ENCODE measurements at places on chromosomes 16 and 17. TPM values are rescaled to one million over a fixed set of nuclear protein-coding genes. Genes with fewer than 3 reads are reported as not detected.

- peak; percentile 31 for DNase-seq
- H3K4me3 ChIP-seq: peak overlapping the region; percentile 91
- peaks cover 10% of the 10 kb centered on the region for H3K4me1 ChIP-seq
- peak overlapping the region; percentile 84 for H3K27ac ChIP-seq
- peaks cover 6% of the 10 kb centered on the region for H3K36me3 ChIP-seq
- peaks cover 25% of the 10 kb centered on the region for H3K27me3 ChIP-seq
These were observed 985 bp upstream of the FZD2 start for GRCh38 chr17:44556166-44556831.

DNA sequence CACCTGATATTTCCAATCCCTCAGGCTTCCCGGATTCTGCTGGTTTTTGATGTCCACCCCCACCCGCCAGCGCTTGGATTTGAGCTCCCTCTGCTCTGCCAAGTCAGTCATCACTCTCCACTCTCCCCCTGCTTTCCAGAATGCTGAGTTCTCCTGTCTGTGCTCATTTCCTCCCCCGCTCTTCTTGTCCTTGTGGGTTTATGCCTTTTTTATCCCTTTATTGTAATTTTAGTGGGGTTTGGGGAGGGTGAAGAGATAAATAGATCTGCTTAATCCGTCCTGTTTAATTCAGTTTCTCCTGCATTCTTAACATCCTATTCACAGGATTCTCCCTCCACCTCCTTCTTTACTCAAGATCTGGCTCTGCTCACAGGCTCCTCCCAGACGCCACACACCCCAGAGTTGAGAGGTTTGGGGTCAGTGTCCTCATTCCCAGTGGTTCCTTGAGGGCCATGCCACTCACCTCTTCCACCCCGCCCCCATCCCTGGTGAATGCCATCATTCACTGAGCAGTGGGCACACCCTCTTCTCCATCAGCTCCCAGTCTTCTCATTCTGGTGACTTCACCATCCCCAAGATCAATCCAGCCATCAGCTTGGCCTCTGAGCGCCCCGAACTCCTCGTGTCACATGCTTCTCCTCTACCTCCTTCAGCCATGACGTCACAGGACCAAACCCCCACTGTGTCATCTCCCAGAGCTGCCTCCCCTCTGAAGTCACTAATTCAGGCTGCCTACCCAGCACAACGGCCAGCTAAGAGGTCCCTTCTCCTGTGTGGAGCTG is 15.1 kb upstream of the GUCY2D start:
- no peak for DNase-seq
- H3K27me3 ChIP-seq: peaks cover 2% of the 10 kb centered on the region
- H3K4me3 ChIP-seq: no peak overlapping the region
- no peak overlapping the region for H3K27ac ChIP-seq
- no peaks in the 10 kb centered on the region for H3K4me1 ChIP-seq

DNA sequence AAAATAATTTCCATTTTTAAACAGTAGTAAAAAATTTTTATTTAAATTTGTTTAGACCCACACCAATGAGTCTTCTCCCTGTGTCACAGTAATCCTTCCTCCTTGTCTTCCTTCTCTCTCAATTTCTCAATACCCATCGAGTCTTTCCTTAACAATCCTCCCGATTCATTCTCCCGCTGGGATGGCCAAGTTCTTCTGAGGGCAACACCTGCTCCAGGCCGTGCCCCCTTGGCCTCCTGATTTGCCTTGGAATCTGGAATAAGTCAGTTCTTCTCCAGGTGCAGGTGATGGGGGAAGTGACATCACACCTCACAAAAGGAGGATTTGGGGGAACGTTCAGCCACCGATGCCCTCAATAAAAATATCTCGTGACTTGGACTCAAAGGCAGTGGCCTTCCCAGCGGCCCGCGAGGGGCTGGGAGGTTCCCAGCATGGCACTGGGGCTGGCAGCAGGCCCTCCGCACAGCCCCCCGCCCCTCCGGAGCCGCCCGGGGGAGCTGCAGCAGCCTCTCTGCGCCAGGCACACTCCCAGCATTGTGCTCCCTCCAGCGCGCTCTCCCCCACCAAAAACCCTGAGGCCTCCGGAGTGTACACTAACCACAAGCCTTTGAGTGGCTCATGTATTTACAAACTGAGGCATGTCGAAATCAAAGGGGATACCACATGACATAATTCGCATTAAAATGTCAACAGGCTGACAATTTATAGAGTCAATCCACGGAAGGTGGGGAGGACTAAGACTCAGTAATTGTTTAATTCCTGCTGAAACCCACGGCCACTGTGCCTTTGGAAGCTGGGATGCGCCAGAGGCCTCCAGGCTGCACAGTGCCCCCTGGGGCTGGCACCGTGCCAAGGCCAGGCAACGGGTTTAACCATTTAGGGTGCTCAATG is 120.5 kb downstream of the ZFHX3 start:
- no peak for DNase-seq
- no peaks in the 10 kb centered on the region for H3K36me3 ChIP-seq
- H3K4me1 ChIP-seq: peaks cover 4% of the 10 kb centered on the region
- no peak overlapping the region for H3K4me3 ChIP-seq
- peaks cover 2% of the 10 kb centered on the region for H3K27me3 ChIP-seq

DNA sequence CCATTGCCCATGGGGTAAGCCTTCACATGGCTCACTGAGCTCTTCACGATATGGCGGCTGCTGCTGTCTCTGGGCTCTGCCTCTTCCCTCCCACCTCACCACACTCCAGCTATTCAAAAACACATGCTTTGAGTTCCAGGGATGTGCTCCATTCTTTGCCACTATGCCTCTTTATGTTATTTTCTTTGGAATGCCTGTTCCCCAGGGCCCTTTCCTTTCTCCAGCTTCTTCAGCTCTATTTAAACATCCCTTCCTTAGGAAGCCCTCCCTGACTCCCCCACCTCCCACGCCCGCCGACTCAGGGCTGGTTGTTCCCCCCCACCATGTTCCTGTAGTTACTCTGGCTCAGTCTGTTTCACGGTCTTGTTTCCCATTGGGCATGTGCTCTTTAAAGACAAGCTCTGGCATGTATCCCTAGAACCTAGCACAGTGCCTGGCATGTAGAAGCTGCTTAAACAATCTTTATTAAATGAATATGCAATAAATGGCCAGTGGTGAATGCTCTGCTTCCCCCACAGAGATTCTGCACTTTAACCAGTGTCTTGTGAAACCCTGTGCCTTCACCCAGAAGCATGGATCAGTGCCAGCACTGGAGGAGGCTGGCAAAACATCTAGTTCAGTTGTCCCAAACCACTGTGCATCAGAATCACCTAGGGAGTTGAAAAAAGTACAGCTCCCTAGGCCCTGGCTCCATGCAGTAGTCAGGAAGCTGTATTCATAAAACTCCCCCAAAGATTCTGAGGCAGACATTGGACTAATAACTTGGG is 6.9 kb downstream of the MYCBPAP start:
- H3K27ac ChIP-seq: no peak overlapping the region
- DNase-seq: no peak
- no peak overlapping the region for H3K4me3 ChIP-seq
- peaks cover 5% of the 10 kb centered on the region for H3K27me3 ChIP-seq

GRCh38 chr17:29124135-29124924 is 55.9 kb downstream of the MYO18A start:
- peaks cover 9% of the 10 kb centered on the region for H3K27me3 ChIP-seq
- H3K36me3 ChIP-seq: no peaks in the 10 kb centered on the region
- peak overlapping the region; percentile 17 for H3K27ac ChIP-seq
- DNase-seq: peak; percentile 31
- H3K4me1 ChIP-seq: peaks cover 37% of the 10 kb centered on the region
- no peak overlapping the region for H3K4me3 ChIP-seq

DNA sequence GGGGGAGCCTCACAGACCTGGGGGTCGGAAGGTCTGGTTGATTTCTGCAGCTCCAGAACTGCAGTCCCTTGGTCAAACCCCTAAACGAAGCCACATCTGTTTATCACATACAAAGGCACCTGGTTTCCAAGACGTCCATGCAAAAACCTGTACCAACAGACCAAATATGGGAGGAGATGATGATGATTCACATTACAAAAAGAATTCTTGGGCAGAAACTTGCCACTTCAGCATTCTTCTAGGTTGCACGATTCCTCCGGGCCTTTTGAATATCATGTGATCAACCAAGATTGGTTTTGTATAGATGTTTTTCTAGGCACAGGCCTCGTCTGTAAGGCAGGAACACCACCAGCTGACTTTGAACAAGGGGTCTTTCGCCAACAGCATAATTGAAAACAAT is 466.3 kb downstream of the SOX9 start:
- peaks cover 9% of the 10 kb centered on the region for H3K27me3 ChIP-seq
- no peak overlapping the region for H3K27ac ChIP-seq
- peaks cover 14% of the 10 kb centered on the region for H3K4me1 ChIP-seq
- DNase-seq: no peak
- H3K4me3 ChIP-seq: no peak overlapping the region

GRCh38 chr17:11898526-11899235 is 98.6 kb downstream of the ZNF18 start:
- peaks cover 7% of the 10 kb centered on the region for H3K27me3 ChIP-seq
- no peaks in the 10 kb centered on the region for H3K36me3 ChIP-seq
- DNase-seq: no peak
- peak overlapping the region; percentile 67 for H3K27ac ChIP-seq
- H3K4me1 ChIP-seq: peaks cover 3% of the 10 kb centered on the region
- H3K4me3 ChIP-seq: no peak overlapping the region

DNA sequence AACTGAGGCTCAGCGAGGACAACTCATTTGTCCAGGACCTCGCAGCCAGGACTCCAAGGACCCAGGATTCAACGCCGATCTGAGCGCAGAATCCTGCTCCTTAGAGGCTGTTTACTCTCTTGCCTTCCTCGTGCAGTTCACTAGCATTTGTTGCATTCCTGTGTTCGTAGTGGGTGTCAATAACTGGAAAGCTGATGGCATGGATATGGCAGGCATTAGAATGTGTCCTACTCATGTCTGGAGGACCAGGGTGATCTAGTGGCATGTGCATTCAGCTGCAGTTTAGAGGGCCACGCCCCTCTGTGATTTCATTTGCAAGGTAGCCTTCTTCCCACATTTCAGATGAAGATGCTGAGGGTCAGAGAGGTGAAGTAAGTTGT is 510 bp downstream of the CRISPLD2 start:
- peaks cover 10% of the 10 kb centered on the region for H3K27me3 ChIP-seq
- H3K4me1 ChIP-seq: peaks cover 13% of the 10 kb centered on the region
- H3K4me3 ChIP-seq: peak overlapping the region; percentile 81
- no peak for DNase-seq
- H3K36me3 ChIP-seq: peaks cover 6% of the 10 kb centered on the region

- peaks cover 3% of the 10 kb centered on the region for H3K36me3 ChIP-seq
- peak; percentile 50 for DNase-seq
- H3K27me3 ChIP-seq: peaks cover 11% of the 10 kb centered on the region
- H3K4me1 ChIP-seq: peaks cover 3% of the 10 kb centered on the region
- no peak overlapping the region for H3K27ac ChIP-seq
- peak overlapping the region; percentile 88 for H3K4me3 ChIP-seq
These were observed 439 bp downstream of the TRIM25 start for GRCh38 chr17:56913353-56913866.

DNA sequence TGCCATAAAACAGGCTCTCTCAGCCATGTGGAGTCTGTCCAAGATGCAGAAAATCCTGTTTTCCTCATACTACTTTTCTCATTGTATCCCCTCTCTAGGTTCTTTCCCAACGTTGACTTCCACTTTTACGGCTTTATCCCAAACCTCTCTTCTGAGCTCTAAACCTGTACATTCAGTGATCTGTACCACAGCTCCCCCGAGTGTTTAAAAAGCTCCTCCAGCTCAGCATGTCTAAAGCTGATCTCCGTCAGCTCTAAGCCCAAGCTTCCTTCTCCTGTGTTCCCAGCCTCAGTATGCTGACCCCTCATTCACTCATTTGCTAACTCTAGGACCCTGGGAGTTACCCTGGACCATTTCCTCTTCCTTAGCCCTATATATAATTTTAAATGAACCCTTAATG is 144.6 kb downstream of the DNAH9 start:
- DNase-seq: no peak
- H3K4me3 ChIP-seq: no peak overlapping the region
- peaks cover 6% of the 10 kb centered on the region for H3K4me1 ChIP-seq
- H3K27ac ChIP-seq: no peak overlapping the region
- H3K36me3 ChIP-seq: peaks cover 8% of the 10 kb centered on the region

DNA sequence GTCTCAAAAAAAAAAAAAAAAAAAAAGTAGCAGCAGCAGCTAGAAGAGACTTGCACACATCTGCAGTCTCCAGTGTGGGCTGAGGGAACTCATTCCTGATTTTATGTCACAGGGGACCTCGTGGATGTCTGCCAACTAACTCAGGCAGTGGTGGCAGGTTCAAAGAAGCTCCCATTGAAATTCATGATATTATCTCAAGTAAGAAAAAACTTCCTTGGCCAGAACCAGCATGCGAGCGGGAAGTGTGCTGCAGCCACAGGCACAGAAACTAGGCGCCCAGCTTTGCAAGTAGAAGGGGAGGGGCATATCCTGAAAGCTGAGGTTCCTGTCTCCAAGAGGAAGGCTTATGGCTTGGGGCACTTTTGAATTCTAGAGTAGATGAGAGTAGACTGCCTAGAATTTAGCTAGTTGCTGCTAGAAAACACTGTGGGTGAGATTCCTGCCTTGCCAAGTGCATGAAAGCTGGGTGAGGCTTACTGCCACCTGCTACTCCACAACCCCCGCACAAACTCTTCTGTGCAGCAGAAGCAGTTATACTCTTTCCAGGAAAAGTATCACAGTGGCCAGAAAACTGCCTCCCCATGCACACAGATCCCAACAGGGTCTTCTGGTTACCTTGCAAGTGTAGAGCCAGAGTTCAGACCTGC is 603.8 kb upstream of the CA10 start:
- H3K4me3 ChIP-seq: no peak overlapping the region
- no peaks in the 10 kb centered on the region for H3K36me3 ChIP-seq
- no peak overlapping the region for H3K27ac ChIP-seq
- no peaks in the 10 kb centered on the region for H3K27me3 ChIP-seq
- peaks cover 4% of the 10 kb centered on the region for H3K4me1 ChIP-seq

DNA sequence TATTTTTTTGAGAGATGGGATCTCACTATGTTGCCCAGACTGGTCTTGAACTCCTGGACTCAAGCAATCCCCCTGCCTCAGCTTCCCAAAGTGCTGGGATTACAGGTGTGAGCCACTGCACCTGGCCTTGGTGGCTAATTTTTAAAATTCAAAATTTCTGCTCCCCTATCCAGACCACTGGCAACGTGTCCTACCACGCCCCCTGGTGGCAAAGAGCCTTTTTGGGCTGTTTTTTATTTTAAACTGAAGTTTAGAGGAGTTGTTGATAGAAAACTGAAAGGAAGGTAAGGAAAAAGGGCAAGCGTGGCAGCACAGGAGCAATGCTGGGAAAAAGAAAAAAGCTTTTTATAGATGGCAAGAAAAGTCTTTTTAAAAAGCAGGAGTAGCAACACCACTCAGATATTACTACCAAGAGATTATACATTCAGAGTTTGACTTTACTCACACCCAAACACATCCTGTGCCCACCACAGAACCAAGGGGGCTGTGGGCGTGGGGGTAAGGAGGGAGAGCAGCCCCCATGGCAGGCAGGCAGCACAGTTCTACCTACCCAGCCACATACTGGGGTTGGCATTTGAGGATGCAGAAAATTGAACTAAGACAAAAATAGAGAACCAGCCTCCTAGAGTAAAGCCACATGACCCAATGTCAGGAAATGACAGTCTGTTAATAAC is 4.2 kb upstream of the MXRA7 start:
- peaks cover 21% of the 10 kb centered on the region for H3K4me1 ChIP-seq
- no peaks in the 10 kb centered on the region for H3K36me3 ChIP-seq
- peaks cover 5% of the 10 kb centered on the region for H3K27me3 ChIP-seq
- H3K27ac ChIP-seq: peak overlapping the region; percentile 34
- H3K4me3 ChIP-seq: no peak overlapping the region

- H3K4me3 ChIP-seq: no peak overlapping the region
- peaks cover 6% of the 10 kb centered on the region for H3K27me3 ChIP-seq
- peaks cover 4% of the 10 kb centered on the region for H3K4me1 ChIP-seq
- no peak for DNase-seq
- no peak overlapping the region for H3K27ac ChIP-seq
These were observed 4.6 kb downstream of the SLC12A4 start for GRCh38 chr16:67963662-67964321.

PABPN1L gene
- total RNA-seq: 3.9 TPM

DUSP14 gene
- total RNA-seq: 10.0 TPM

SERPINF2 gene
- 0.37 TPM for total RNA-seq

TM4SF5 gene
- not detected for total RNA-seq

BEAN1 gene
- total RNA-seq: 1.8 TPM

CACNG1 gene
- total RNA-seq: not detected

CRHR1 gene
- 0.71 TPM for total RNA-seq

AATK gene
- total RNA-seq: 27.0 TPM
